ENCODE measurements at places on chromosomes 16 and 17. TPM values are rescaled to one million over a fixed set of nuclear protein-coding genes. Genes with fewer than 3 reads are reported as not detected.

Gene TAC4
- total RNA-seq = not detected

Gene SULT1A1
- 5.8 TPM for total RNA-seq

Gene OTOA
- 0.05 TPM for total RNA-seq

Gene TEN1
- total RNA-seq = 16.6 TPM

Gene SDR42E2
- total RNA-seq = 0.10 TPM

Gene PPP1R27
- total RNA-seq = not detected

Gene GINS2
- 39.6 TPM for total RNA-seq

Gene VEZF1
- 42.4 TPM for total RNA-seq

Gene LRRC75A
- total RNA-seq = 1.1 TPM

Gene KRTAP4-16
- total RNA-seq = not detected

Gene FOXC2
- total RNA-seq = not detected

Gene KRT9
- total RNA-seq = not detected

Gene TP53TG3C
- not detected for total RNA-seq

Gene ADORA2B
- total RNA-seq = 0.12 TPM

Gene CCL2
- total RNA-seq = 0.22 TPM

Gene CD300C
- 1.3 TPM for total RNA-seq

Gene POLR2A
- 208 TPM for total RNA-seq

Gene HSPB9
- total RNA-seq = not detected

Gene TBC1D3C
- total RNA-seq = not detected

Gene KCNG4
- total RNA-seq = not detected

Gene BCL6B
- total RNA-seq = 2.2 TPM

Gene FHOD1
- 104 TPM for total RNA-seq

Gene MT4
- not detected for total RNA-seq

Gene HS3ST2
- total RNA-seq = not detected

Gene CCL3
- total RNA-seq = 123 TPM

Gene TRPV2
- total RNA-seq = 138 TPM

Gene ARL17A
- 29.9 TPM for total RNA-seq

Gene TPSG1
- total RNA-seq = not detected

Gene BCAR1
- total RNA-seq = not detected

Gene CHST4
- total RNA-seq = not detected

Gene TSNAXIP1
- 0.32 TPM for total RNA-seq

Gene CTRB2
- not detected for total RNA-seq

Gene TSPAN10
- 0.37 TPM for total RNA-seq

Gene TNS4
- 14.2 TPM for total RNA-seq

Gene TP53TG3F
- total RNA-seq = not detected

Gene TBC1D3K
- total RNA-seq = not detected

Gene PIEZO1
- total RNA-seq = 230 TPM

Gene GPR142
- not detected for total RNA-seq

Gene IKZF3
- 36.1 TPM for total RNA-seq

Gene CCL16
- total RNA-seq = not detected

Gene HOXB6
- 0.25 TPM for total RNA-seq

Gene DBF4B
- 20.5 TPM for total RNA-seq

Gene ATP2A1
- 1.4 TPM for total RNA-seq

Gene GNAO1
- total RNA-seq = 1.7 TPM

Gene ASB16
- total RNA-seq = 0.56 TPM

Measured in T-helper 1 cell treated with Interleukin-12 subunit alpha and Interleukin-12 subunit beta and Interleukin-4 antibody, amounts not matched to agents 30 ng/mL and 1 ng/mL, for 36 hours (primary cell).